ENCODE measurements at places on chromosomes 11 and 22.

- no peak for DNase-seq
Measured at GRCh38 chr11:59138643-59139042, 4.0 kb upstream of the FAM111A start.

DNA sequence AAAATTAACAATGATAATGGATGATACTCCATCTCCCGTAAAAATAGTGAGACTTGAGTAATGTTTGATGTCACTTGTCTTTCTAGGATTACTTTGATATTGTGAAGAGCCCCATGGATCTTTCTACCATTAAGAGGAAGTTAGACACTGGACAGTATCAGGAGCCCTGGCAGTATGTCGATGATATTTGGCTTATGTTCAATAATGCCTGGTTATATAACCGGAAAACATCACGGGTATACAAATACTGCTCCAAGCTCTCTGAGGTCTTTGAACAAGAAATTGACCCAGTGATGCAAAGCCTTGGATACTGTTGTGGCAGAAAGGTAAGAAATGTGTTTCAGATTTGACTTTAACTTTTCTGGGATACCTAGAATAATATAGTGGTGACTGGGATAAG lies 48.0 kb upstream of the L3MBTL2 start:
- no peak for DNase-seq

GRCh38 chr11:94305146-94305545 lies 766 bp downstream of the IZUMO1R start:
- no peak for DNase-seq

DNA sequence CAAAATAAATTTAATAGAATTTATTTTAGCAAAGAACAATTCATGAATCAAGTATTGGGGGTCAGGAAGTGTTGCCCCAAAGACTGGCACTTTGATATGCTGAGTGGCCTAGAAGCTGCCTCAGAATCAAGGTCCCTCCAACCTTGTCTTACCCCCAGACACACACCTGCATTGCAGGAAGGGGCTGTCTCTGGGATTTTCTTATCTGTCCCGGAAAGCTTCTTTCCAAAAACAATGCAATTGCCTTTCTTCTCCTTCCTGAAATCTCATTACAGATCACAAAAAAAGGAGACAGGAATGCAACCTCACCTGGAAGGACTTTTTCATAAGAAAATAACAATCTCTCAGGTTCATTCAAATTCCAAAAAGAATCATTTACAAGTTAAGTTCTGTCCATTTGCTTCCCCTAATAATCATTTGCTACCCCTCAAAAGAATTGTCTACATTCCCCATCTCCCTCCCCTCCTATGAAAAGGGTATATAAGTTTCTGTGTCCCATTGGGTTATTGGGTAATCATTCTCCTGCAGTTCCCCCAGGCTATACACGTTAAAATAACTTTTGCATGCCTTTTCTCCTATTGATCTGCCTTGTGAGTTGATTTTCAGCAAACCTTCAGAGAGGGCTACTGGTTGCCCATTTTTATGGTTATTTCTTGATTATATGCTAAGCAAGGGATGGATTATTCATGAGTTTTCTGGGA lies 21.3 kb downstream of the OR10A6 start:
- DNase-seq, result no peak

DNA sequence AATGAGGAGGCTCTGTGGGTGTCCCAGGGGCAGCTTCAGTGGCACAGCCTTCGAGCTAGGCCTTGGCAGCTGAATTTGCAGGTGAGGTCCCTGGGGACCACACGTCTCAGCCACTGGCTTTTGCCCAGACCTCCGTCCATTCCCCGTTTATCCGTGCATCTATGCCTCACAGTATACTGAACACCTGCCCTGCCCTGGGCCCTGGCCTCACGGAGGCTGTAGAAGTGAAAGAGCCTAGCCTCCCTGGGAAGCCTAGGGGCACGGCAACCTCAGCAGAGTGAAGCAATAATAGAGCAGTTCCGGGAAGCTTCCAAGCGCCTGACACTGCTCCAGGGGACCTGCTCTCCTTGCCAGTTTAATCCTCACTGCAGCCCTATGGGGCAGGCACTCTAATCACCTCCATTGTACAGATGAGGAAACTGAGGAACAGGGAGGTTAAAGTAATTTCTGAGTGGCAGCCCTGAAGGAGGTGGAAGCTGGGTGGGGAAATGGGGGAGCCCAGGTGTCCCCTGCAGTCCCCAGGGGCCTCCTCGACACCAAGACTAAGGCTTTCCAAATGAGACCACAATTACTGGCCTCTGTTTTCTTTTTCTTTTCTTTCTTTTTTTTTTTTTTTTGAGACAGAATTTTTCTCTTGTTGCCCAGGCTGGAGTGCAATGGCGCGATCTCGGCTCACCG lies 2.7 kb upstream of the NFAM1 start:
- DNase-seq, result no peak

DNA sequence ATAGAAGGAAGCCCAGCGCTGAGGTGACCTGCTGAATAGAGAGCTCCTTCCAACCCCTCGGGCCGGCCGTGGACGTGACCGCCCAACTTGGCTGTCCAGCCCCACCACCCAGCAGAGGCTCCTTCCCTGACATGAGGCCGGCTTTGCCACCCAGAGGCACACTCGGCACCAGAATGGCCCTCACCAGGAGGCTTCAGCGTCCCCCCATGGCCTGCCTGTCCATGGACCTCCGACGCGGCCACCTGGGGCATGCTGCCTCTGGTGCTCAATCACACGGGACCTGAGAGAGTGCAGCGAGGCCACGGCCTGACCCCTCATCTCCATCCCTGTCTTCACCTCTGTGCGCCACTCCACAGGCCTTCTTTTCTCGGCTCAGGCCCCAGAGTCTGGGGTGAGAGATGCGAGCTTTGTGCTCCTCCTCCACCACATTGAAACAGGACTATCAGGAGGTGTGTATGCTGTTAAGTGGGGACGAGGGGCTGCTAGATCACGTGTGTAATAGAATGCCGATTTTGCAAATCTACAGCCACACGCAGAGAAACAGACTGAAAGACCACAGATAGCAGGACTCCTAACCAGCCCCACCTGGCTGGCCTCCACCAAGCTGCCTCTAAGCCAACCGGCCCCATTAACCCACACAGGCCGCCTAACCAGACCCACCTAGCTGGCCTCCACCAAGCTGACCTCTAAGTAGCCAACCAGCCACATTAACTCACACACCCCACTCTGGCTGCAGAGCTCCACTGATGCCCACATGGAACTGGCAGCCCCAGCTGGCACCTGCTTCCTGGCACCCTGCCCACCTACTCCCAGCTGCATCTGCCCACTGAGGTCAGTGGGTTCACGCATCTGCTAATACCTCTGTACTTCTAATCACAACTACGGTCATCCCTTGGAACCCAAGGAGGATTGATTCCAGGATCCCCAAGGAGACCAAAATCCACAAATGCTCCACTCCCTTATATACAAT lies 20.7 kb downstream of the LINC01488 start:
- no peak for DNase-seq

DNA sequence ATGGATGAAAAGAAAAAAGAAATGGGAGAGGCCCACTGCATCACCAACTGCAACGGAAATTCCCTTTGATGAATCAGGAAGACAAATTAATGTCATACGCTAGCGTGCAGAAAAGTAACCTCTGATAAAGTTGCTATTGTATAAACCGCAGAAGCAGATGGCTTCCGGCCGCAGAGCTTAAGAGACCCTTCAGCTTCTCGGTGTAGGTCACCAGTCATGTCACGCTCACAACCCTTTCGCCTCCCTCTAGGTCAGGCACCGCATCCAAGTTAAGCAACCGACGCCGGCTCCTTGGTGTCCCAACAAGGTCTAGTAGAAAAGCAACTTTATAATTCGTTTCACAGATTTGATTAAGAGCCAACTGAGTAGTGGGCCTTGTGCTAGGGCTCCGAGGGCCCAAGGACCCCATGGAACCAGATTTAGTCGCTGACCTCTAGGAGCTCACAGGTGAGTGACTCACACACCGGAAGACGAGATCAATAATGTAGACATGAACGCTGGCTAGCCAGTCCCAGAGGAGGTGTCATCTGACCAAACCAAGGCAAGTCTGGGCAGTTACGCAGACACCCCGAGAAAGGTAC lies 1.2 kb upstream of the ZFP91 start:
- DNase-seq, result peak; percentile 72

DNA sequence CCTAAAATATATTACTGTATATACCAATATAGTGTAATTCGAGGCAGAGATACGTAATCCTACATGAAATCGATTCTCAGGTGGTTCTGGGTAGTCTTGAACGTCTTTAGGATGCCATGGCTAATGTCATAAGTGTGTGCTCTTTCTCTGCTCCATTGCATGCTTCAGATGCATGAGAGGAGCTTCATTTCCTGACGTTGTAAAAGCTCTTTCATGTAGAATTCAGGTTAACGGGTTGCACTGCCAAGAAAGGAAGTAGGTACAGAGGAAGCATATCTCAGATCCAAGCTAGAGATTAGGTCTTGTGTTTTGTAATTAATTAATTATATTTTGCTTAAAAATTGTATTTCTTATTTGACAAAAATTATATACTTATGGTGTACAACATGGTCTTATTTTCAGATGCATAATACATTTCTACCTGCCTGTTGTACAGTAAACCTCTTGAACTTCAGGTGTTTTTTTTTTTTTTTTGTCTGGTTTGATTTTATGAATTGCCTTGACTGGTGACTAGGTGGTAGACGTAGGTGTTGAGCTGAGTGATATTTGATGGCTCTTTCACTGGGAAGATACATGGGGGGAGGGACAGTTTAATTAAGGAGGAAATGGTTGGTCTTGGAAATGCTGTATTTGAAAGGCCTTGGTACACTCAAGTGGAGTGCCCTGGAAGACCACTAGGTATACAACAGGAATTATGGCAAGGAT lies 9.3 kb downstream of the NUP50 start:
- DNase-seq, result peak; percentile 9

- no peak for DNase-seq
Measured at GRCh38 chr22:17753401-17753989, 20.8 kb downstream of the BID start.

GRCh38 chr11:64864473-64865285 lies 13.7 kb downstream of the EHD1 start:
- DNase-seq, result no peak

DNA sequence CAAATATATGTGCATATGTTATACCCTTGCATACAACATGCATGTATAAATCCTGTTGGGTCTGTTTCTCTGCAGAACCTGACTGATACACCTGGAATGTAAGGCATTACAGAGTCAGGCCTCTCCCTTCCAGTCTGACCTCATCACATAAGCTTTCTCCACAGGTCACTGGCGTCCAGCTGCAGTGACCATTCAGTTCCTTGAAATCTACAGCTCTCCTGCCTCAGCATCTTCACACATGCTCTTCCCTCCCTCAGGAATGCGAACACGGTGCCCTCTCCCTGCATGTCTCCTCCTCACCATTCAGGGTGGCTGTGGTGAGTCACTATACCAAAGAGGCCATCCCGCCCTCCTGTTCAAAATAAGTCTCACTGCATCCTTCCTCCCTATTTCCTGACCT lies 657.8 kb upstream of the B3GAT1 start:
- DNase-seq, result no peak

- DNase-seq, result no peak
Measured at GRCh38 chr11:22556381-22556780, 69.2 kb downstream of the FANCF start.

DNA sequence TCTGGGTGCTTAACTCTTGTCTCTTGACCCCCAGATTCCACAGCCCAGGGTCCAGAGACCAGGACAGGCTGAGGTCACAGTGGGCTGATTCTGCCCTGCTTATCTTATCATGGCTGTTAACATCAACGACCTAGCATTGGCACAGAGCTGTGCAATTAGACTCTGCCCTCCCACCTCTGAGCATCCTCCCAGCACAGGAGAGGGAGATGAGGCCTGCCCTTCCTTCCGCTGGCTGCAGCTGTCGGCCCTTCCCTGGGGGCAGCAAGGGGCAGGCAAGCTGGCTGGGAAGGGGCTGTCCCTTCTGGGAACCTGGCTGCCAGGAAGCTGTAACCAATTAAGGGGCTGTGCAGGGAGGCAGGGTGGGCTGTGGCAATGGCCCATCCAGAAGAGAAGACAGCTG lies 22.5 kb downstream of the LRRC10B start:
- no peak for DNase-seq

DNA sequence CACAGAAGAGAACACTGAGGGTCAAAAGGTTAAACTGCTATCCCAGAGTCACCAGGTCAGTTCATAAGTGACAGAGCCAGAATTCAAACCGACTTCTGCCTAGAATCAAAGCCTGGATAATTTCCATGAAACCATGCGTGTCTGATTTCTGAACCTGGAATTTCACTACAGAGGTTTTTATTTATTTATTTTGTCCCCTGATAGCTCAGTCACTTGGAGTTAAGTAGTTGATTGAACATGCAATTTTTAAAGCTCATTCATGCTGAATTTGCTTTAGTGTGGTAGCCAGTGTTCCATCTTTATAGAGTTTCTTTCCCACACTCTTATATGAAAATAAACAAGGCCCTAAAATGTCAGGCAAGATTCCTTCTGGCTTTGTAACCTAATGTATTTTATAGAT lies 93.2 kb downstream of the NAV2 start:
- no peak for DNase-seq

GRCh38 chr11:12141283-12141682 lies 30.9 kb downstream of the MICAL2 start:
- DNase-seq, result no peak

GRCh38 chr22:45960477-45961386 lies 16.2 kb downstream of the WNT7B start:
- DNase-seq, result no peak

GRCh38 chr11:69943066-69943465 lies 123.8 kb upstream of the FGF3 start:
- DNase-seq, result no peak

DNA sequence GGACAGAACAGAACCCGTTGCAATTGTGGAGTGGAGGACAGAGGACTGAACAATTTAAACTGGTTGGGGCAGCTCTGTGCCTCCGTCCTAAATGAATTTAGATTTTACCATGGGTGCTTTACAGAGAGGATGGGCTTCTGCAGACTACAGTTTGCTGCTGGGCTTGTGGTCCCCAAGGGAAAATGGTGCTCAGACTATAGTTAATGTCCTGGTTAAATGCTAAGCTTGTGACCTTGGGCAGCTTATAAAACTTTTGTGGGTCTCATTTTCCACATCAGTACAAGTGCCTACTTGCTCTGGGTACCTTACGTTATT lies 355.2 kb upstream of the NARS2 start:
- no peak for DNase-seq

GRCh38 chr11:75161506-75162095 lies 10.7 kb downstream of the SLCO2B1 start:
- no peak for DNase-seq

DNA sequence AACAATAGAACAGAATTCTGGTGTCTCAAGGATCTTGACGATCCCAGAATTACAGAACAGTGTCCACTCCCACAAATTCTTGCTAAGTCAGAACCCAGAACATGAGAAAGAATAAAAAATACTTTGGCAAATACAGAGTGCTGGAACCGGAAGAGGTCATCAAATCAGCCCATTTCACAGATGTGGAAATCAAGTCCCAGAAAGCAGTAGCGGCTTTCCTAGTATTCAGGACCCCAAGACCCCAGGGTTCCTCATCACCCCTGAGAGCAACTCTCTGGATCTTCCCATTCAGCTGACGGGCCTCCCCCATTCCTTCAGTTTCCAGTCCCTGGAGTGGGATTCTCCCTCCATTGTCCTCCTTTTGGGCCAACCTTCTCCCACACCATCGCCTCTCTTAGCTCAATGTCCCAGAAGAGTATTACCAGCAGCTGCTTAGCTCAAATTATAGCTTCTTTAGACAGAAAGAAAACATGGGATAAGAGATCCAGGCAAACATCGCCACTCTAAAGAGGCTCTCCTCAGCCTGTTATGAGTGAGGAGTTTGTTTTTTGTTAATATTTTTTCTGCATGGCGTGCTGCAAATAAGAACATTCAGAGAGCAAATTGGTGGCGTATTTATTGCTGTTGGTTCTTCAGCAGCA lies 268.3 kb downstream of the MN1 start:
- no peak for DNase-seq

Data from T follicular helper cell (primary cell).